Suppressor macrophage (primary cell): ENCODE measurements at places on chromosomes 3 and 15.

DNA sequence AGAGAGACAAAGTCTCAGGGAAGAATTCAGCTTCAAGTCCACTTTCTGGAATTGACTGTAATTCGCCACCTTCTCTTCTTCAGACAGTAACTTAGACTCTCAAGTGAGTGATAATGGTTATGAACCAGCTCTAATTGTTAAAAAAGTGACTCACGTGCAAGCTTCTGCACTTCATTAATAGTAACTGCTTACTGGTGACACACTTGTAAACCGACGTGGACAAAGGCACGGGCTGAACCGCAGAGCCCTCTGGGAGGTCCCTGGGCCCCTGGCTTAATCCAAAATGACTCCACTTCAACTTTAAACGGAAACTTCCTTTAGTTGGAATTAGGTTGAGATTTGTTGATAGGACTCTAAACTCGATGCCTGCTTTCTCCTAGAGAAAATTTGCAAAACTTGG is 17.0 kb downstream of the MUC4 start:
- DNase-seq = no peak

DNA sequence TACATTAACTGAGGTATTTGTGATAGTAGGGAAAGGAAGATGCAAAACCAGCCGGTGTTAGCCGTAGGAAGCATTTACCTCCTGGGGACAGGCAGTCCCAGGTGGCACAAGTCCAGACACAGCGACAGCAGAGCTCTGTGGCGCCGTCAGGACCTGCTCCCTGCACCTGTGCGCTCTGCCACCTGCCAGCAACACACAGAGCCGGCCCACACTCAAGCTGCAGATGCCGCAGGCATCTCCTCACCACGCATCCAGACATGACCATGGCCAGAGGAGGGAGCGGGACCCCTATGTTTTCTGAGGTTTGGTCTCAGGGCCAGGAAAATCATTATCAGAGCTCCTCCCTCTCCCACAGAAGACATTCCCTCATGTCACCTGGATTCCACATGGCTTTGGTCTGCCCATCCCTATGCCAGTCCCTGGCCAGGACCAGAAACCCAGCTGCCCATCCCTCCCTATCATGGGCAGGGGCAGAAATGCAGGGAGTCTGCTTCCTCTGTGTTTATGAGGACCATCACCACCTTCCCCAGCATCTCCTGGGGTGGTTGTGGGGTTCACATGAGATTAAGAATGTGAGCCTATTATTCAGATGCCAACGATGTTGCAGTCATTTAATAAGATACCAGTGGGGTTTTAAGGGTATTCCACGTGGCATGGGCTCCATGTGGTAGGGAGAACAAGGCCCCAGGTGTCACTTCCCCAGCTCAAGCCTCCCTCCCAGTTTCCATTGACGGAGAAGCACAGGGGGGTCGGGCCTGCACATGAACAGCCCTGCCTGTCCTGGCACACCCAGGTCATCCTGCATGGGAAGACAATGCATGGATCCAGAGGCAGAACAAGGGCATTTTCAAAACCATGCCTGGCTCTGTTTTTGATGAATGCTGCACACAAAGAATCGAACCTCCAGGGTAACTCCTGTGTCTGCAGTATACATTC is 251.1 kb downstream of the OCA2 start:
- no peak for DNase-seq

DNA sequence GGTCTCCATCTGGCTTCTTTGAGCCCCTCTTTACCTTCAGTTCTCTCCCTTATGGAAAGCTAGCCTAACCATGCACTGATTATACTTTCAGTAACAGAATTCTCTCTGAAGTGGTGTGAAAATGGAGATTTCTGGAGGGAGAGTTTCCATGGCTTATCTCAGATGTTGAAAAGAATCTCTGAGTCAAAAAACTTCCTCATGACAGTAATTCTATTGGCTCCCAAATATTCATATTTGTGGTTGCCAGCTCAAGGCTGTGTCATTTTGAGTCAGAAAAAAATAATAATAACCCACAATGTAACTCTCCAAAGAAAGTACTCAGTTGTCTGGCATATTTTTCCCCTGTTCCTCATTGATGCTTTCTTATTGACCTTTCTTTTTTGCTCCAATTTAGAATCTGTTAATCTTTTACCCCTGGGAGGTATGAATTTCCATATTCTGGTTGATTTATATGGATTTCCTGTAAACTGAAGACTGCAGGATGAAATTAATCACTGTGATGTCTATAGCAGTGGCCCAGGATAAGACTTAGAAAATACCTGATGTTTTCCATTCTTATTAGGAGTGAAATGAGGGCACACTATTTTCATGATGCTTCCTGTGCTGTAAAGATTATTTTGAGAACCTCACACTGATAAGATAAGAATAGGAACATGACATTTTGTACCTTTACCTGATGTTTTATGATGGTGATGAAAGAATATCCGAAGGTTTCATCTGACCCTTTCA is 149.5 kb upstream of the EPHA3 start:
- no peak for DNase-seq

DNA sequence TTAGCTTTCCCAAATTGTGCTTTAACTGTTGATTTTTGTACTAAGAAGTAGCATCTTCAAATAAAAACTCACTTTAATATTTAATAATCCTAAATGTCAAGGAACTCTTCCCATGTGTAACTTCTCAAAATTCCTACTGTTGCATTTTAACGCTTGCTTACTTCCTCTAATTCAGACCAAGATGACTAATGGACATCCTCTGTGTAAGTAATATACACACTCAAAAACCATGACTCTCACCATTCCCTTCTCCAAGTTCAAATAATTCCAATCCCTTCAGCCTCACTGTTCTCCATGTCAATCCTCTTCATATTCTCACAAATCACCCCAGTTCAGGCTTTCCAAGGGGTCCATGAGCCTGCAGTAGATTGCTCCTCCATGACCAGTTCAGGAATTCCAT is 13.0 kb downstream of the MRPL46 start:
- DNase-seq = peak; percentile 78

DNA sequence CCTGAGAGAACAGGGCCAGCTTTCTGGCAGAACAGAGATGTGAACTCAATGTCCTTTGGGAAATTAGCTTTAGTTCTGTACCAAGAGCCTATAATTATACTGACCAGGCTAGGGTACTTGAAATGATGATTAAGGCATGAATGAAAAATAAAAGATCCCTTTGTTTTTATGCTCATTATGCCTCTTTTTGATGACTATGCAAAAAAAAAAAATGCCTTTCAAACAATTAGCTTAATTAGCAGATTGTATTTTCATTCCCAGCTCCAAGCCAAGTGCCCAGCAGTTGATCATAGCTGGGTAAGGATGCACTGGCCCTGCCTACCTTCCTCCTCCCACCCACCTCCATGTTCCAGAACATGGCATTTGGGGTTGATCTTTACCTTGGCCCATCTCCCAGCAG is 56.8 kb downstream of the LYZL4 start:
- no peak for DNase-seq

- DNase-seq = no peak
Measured at GRCh38 chr3:72604328-72604727, 243.9 kb downstream of the SHQ1 start.

DNA sequence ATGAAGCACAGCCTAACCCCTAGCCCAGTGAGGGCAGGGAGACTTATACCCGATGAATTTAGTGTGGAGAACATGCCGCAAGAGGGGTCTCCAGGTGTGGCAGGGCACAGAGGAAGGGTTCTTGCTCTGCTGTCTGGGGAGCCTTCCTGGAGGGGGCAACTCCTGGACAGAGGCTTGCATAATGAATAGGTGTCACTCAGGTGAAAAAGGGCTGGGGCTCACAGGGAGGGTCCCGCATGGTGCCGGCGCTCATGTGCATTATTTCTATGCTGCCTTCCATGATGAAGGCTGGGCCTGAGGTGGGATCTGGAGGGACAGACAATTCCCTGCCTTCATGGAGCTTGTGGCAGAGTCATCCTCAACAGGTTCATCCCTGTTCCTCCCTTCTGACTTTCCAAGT is 51.5 kb downstream of the ITGA11 start:
- no peak for DNase-seq

DNA sequence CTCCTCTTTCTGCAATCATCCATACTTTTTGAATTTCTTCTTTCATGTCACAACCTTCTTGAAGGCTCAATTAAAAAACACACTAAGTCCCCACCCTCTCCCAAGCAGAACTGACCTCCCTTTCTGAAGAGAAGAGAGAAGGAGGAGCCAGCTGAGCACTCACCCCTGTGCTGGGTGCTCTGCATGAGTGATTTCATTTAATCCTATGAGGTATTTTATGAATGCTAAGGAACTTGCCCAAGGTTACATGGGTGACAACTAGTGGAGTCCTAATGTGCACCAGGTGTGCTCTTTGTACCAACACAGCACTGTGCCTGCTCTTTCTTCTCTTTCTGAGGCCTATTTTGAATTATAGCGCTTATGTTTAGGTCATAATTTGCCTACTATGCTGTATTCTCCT is 135.6 kb downstream of the DUT start:
- no peak for DNase-seq

DNA sequence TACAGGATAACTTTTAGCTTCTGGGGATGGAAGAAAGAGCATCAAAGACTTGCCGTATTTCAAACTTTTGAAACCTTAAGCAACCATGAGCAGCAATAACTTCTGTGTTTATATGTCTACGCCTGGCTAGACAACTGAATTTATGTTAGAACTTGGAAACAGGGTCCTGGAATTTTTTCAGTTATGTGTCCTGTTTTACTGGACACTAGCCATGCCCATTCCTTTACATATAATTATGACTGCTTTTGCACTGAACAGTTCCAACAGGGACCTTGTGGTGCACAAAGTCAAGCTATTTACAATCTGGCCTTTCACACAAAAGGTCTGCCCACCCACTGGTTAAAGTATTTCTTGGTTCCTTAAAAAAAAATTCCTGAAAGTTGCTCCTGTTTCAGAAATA is 37.1 kb downstream of the TJP1 start:
- DNase-seq = no peak

- DNase-seq = no peak
Measured at GRCh38 chr15:25847051-25847450, 16.1 kb downstream of the ATP10A start.

GRCh38 chr3:70726096-70726938 is 413.9 kb upstream of the MDFIC2 start:
- DNase-seq = no peak

DNA sequence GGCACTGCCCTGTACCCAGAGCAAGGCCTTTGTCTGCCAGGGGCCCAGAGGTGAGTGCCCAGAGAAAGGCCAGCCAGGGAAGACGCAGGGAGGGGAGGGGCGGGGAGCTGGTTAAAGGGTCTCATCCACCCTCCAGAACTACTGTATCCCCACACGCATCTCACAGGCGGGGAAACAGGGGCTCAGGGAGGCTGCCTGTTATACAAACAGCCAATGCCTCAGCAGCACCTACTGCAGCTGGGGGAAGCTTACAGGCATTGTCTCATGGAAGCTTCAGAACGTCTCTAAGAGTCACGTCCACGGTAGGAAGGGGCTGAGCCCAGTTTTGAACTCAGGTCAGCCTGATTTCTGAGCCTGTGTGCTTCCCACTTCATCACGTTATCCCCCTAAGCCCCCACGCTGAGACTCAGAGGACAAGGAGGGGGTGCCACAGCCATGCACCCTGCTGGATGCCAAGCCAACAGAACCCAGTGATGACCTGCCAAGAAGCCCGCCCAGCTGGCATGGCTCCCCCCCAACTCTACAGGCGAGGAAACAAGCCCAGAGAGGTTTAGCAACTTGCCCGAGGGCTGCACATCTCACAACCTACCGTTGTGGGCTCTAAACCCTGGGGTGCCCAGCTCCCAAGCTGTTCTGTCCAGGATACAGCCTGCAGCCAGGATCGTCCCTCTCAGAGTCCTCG is 54.5 kb downstream of the IQSEC1 start:
- no peak for DNase-seq

GRCh38 chr3:133487920-133488540 is 85.5 kb upstream of the CDV3 start:
- DNase-seq = peak; percentile 82

- no peak for DNase-seq
Measured at GRCh38 chr3:64321747-64322146, 96.5 kb upstream of the PRICKLE2 start.

DNA sequence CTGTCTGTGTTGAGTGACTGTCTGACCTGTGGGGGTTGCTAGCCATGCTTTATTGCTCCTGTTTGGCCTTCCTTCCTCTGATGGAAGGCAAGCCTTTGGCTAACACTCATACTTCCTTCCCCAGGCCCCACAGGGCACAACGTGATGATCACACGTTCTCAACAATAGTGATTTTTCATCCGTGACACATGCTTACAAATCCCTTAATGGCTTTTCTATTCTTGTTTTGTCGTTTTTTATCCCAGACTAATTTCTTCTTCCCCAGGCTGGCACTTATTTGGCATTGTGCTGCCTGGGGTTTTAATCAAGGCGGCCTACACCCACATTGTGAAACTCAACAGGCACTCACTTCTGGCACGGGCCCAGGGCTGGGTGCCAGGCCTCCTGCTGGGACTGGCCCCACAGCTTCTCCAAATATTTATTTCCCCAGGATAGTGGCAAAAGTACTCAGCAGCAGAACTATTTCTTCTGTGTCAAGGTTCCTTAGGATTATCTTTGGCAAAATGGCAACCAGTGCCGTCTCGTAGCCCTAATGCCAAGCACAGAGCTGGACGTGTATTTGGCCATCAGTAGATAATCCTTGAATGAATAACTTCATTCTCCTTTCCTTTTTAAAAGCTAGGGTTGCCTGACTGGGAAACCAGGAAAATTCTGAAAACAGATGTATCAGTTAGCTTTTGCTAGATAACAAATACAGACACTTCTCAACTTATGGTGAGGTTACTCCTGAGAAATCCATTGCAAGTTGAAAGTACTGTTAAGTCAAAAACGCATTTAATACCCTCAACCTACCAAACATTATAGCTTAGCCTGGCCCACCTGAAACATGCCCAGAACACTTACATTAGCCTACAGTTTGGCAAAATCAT is 30.6 kb downstream of the CMTM7 start:
- DNase-seq = peak; percentile 91

DNA sequence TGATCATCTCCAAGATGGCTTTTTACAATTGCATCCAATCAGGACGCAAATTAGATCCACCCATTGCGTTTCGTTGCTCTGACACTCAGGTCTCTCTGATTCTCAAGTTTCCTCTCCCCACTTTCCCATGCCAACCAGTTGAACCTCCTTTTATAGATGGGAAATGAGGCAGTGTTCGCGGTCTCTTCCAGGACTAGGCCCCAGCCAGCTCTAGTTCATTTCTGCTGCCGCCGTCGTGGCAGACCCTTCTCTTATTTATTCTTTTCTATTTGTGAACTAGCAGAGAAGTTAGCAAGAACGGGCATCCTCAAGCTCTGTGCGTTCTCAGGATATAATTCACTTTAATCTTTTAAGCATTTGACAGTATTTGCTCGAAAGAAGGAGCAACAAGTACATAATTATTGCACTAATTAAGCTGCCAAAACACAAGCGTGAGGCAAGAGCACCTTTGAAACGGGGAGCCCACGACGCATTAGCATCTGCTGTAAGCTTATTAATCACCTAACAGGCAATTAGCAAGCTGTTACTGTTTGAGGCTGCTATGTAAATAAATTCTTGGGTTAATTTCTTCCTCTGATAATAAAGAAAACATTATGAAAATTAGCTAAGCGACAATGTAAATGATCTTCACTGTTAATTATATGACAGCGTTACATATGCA is 246.4 kb upstream of the TLE3 start:
- DNase-seq = no peak

- DNase-seq = no peak
Measured at GRCh38 chr3:89851974-89852621, 744.7 kb downstream of the EPHA3 start.
